ENCODE measurements at places on chromosomes 3 and 15. TPM values are rescaled to one million over a fixed set of nuclear protein-coding genes. Genes with fewer than 3 reads are reported as not detected.

SYNPR gene
- not detected for total RNA-seq

MCTP2 gene
- 6.8 TPM for total RNA-seq

RHCG gene
- total RNA-seq, result not detected

CLDN18 gene
- not detected for total RNA-seq

EXOG gene
- total RNA-seq, result 7.7 TPM

SLC12A1 gene
- not detected for total RNA-seq

SLC24A5 gene
- total RNA-seq, result not detected

THAP10 gene
- total RNA-seq, result 4.0 TPM

CILP gene
- total RNA-seq, result 1.2 TPM

SKIC8 gene
- 52.3 TPM for total RNA-seq

SLC28A2 gene
- 0.12 TPM for total RNA-seq

DNA sequence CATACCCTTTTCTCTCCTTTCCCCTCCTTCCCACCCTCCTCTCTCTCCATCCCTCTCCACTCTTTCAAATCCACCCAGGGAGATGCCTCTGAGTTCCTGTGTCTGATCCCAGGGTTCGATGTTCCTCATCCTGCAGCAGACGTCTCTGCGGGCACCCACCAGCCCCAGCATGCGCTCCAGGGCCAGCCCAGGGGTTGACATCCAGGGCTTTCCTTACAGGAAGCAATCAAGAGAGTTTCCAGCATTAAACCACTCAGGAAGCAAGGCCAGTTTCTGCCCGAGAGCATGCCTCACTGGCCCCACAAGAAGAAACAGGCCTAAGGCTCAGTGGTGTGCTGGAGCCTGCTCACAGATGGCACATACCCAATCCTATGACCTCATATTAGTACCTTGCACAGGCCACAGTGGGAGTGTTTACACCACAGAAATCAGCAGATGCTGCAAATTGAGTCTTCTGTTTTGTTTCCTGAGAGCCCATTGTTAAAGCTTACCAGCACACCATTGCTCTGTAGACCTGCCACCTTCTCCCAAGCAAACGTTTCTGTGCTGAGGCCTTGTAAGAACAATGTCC lies 13.2 kb downstream of the SLC6A1 start:
- no peak for DNase-seq

- no peak for DNase-seq
Measured at GRCh38 chr3:32320080-32320479, 71.6 kb upstream of the CMTM7 start.

DNA sequence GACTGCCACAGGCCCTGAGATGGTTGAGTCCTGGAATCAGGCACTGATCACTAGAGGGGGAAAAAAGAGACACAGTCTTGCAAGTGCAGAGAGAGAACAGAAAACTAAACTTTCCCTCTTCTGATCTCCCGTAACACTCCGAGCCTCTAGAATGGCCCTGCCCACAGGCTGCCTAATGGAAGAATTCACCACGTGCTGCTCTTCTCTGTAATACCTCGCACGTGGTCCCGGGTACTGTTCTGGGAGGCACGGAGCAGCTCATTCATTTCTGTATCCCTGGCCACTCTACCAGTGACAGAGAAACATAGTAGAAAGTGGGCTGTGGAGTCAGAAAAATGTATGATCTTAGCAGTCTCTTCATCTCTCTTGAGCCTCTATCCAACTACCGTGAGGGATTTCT lies 30.4 kb downstream of the VGLL4 start:
- DNase-seq, result no peak

Data from ovary (tissue), 10 donors.